ENCODE measurements at places on chromosomes 1 and 21.

- DNase-seq, result no peak
Observed at GRCh38 chr1:197272791-197273190, 4.7 kb downstream of the CRB1 start.

DNA sequence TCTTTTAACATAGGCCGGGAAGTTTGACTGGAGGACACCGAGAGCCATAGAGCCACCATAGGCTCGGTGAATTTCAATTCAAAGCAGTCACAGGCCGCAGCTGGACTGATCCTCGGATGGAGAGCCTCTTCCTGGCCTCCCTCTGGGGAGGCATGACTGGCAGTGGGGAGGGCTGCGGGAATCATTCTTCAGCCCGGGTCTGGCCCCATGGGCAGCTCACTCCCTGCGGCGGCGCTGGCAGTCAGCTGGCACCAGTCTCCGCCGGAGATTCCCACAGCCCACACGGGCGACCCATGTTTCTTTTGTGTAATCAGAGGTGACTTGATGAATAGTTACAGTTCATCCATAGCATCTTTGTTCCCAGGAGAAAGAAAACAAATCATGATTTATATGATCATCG, 10.6 kb downstream of the ESPN start:
- DNase-seq, result no peak

- no peak for DNase-seq
Observed at GRCh38 chr1:9768983-9769382, 54.8 kb downstream of the CLSTN1 start.

DNA sequence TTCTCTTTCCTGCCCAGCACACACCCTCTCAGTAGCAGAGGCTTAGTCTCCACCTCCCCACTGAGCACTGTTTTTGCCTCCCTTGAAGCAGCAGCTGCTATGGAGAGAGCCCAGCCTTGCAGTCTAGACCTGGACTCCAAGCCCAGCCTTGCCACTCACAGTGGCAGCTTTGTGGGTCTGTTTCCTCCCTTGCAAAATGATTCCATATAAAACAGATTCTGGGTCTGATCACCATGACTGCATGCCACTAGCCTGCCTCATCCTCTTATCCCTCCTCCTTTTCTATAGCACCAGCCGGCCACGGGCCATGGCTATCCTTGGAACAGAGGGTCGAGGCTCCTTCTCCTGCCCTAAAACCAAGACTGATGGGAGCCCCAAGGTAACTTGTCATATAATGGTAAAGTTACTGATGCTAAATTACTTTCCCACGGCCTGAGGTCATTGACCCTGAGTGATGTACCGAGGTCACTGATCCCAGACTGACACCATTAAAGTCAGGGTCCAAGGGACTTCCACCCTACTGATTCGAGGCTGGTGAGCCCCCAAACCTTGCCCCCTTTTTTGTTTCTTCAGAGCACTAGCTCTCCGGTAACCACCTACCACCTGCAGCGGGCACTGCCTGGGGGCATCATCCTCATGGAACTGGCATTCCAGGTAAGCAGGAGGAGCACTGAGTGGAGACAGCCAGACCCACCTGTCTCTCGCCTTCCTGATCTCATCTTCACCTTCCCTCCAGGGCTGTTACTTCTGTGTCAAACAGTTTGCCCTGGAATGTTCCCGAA, 7.9 kb downstream of the HYI start:
- DNase-seq, result no peak

- DNase-seq, result no peak
Observed at GRCh38 chr1:48006264-48006663, 9.1 kb upstream of the TRABD2B start.

- DNase-seq, result no peak
Observed at GRCh38 chr1:14794906-14795305, 196.4 kb downstream of the KAZN start.

- no peak for DNase-seq
Observed at GRCh38 chr1:245872475-245872874, 634.6 kb downstream of the SMYD3 start.

- no peak for DNase-seq
Observed at GRCh38 chr1:228743405-228743804, 8.1 kb downstream of the RHOU start.
